CD4-positive, alpha-beta T cell treated with Interleukin-10 for 1 hour (primary cell): ENCODE measurements at places on chromosomes 1 and 21.

GRCh38 chr1:9265968-9266367 lies 26.7 kb upstream of the SPSB1 start:
- no peak for DNase-seq

DNA sequence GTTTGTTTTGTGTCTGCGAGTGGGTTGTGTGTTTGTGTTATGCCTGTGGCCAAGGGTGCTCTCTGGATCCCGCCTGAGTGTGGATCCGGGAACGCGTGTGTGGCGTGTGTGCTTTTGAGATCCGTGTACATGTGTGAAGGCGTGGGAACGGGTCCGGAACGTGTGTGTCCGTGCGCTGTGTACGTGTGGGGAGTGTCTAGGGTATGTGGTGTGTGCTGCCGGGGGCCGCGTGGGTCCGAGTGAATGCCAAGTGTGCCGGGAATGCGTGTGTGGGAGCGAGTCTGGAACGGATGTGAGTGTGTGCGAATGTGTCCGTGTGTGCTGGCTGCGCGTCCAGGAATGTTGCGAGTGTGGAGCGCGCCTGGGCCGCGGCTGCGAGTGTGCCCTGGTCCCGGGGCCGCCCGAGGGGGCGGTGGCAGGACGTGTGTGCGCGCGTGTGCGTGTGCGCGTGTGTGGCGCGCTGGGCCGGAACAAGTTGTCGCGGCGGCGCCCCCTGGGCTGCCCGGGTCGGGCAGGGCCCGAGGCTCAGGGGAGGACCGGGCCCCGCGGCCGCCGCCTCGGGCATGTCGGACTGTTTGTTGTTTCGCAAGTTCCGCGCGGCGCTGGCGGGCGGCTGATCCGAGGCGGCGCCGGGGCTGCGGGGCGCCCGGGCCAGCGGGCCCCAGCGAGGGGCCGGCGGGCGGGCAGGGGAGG lies 953 bp downstream of the PTPRU start:
- DNase-seq = peak; percentile 14

GRCh38 chr1:171883849-171884248 lies 42.6 kb downstream of the DNM3 start:
- no peak for DNase-seq

GRCh38 chr1:221487781-221488524 lies 253.9 kb downstream of the DUSP10 start:
- DNase-seq = no peak

DNA sequence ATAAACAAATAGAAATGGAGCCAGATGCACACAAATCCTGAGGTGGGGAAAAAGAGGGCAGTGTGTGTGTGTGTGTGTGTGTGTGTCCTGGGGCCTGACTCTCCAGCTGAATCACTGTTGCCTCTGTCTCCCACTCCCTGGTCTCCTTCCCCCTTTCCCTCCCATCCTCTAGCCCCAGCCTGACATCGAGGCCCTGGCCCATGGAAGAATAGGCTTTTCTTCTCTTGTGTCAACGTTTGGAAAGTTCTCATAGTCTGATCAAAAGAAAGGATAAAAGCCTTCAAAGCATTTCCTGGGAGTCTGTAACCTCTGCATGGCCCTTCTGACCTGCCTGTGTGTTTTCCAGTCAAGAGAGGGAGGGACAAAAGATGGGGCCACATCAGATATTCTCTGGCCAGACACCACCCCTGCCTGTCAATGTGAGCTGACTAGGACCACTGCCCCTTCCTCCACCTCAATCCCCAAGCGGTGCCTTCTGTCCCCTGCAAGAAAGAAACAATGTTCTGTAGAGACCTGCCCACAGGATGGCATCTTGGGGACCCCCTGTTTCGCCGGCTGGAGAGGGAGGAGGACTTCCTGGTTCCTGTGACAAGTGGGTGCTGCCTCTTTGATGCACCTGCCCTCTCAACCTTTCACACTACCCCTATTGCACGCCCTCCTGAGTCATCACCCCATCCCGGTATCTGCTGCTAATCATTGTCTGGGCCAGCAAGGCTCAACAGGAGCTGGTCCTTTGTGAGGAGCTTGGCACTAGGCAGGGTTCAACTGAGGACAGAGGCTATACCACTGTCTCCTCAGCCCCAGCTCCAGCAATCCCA lies 16.2 kb downstream of the KCNJ10 start:
- DNase-seq = no peak

- DNase-seq = no peak
Observed at GRCh38 chr21:36852864-36853263, 113.6 kb downstream of the HLCS start.

- no peak for DNase-seq
Observed at GRCh38 chr1:67879485-67879884, 46.2 kb upstream of the GNG12 start.

GRCh38 chr1:167438171-167439138 lies 79.9 kb downstream of the CD247 start:
- DNase-seq = no peak

- DNase-seq = no peak
Observed at GRCh38 chr1:57473448-57473847, 49.6 kb upstream of the DAB1 start.

GRCh38 chr1:86155051-86155806 lies 1.3 kb downstream of the COL24A1 start:
- DNase-seq = no peak

DNA sequence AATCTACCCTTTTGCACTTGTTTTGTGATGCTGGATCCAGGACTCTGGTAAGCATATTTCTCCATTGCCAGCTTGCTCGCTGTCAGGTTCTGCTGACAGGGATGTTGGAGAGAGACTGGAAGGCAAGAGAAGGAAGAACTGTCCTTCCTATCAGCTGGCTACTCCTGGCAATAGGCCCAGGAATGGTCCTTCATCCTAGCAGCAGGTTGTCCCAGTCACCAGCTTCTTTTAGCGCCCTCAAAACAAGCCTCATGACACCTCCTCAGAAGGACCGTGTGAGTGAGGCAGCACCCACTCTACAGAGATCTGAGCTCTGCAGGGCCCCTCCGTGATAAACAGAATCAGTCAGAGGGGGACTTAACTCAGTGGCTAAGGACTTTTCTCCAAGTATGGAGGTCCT lies 33.1 kb upstream of the SLAMF9 start:
- no peak for DNase-seq

- DNase-seq = no peak
Observed at GRCh38 chr1:77434967-77435366, 153.1 kb downstream of the AK5 start.

GRCh38 chr1:7780976-7781375 lies 3.1 kb upstream of the PER3 start:
- no peak for DNase-seq

- DNase-seq = no peak
Observed at GRCh38 chr1:21638531-21639341, 30.4 kb downstream of the RAP1GAP start.

- no peak for DNase-seq
Observed at GRCh38 chr1:5815211-5815610, 177.0 kb downstream of the NPHP4 start.

- DNase-seq = no peak
Observed at GRCh38 chr1:174005032-174005431, 17.1 kb downstream of the RC3H1 start.

DNA sequence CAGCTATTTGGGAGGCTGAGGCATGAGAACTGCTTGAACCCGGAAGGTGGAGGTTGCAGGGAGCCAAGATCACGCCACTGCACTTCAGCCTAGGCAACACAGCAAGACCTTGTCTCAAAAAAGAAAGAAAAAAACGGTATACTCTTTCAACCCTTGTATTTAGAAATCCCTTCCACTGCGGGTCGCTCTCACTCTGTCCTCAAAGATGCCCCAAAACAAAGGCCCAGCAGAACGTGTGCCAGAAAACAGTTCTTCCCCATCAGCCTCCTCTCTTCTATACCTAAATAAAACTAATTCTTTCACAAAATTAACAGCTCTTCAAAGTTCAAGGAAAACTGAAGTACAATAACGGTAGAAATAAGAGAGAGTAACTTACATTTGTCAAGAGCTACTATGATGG lies 13.2 kb downstream of the SETD4 start:
- DNase-seq = no peak

DNA sequence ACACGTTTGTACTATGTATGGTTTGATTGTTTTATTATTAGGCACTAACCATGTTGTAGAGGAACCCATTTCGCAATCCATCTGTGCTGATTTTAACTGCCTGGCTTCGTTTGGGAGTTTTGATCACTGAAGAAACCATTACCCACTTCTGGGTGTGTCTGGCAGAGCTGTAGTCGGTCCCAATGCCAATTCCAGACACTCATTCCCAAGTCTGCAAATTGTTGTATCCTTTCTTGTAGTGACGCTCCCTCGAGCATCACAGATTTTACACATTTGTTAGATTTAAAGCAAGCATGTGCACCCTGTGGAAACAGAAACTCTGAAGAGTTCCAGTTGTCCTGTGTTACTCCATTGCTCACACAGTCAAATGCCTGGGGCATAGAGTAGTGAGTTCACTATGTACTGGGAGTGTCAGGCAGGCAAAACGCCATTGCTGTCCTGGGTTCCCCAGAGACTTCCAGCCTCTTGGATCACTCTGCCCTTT lies 31.0 kb upstream of the EFCAB14 start:
- no peak for DNase-seq

- DNase-seq = no peak
Observed at GRCh38 chr1:72623299-72623708, 341.0 kb upstream of the NEGR1 start.

DNA sequence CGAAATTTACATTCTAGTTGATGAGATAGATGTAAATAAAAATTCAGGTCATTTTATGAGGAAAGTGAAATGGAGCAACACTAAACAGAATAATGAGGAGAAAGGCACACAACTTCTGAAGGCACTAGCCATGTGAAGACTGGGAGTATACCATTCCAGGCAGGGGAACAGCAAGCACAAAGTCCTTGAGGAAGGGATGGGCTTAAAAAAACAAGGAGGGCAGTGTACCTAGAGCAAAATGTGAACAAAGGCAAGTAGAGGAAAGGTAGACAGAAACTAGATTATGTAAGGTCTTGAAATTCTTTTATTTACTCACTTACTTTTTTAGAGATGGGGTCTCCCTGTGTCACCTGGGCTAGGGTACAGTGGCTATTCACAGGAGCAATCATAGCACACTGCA lies 54.1 kb upstream of the LRIG2 start:
- DNase-seq = no peak

DNA sequence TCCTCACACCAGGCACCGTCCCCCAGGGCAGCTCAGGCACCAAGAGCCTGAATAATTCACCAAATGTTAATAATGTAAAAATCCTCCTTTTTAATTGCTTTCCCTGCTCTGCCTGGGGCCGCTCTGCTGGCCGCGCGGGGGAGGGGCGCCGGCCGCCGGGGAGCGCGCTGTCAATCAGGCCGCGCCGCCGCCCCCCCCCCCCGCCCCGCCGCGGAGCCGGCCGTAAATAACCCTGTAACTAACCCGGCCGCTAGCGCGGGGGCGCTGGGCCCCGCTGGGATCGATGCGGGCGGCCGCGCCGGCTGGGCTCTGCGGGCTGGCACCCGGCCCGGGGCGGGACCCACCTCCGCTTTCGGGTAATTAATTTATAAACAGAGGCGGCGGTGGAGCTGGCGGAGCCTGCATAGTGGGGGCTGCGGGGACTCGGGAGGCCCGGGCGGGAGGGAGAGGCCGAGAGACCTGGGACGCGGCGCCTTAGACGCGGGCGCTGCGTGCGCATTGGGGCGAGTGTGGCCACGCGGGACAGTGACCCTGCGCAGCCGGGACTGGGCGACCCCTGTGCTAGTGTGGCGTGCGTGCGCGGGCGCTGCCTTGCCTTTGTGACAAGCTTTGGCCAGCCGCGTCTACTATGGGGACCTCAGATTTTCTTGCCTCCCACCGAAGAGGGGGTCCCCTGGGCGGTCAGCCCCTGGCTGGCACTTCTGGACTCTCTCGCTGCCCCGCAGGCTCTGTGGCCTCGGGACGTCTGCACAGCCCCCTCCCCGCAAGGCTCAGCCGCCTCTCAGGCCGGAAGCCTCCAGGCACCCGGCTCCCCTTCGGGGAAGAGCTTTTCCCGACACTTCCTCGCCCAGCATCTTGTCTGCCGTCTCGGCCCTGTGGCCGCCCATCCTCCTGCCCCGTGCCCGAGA lies 16.6 kb downstream of the SAMD11 start:
- DNase-seq = no peak

DNA sequence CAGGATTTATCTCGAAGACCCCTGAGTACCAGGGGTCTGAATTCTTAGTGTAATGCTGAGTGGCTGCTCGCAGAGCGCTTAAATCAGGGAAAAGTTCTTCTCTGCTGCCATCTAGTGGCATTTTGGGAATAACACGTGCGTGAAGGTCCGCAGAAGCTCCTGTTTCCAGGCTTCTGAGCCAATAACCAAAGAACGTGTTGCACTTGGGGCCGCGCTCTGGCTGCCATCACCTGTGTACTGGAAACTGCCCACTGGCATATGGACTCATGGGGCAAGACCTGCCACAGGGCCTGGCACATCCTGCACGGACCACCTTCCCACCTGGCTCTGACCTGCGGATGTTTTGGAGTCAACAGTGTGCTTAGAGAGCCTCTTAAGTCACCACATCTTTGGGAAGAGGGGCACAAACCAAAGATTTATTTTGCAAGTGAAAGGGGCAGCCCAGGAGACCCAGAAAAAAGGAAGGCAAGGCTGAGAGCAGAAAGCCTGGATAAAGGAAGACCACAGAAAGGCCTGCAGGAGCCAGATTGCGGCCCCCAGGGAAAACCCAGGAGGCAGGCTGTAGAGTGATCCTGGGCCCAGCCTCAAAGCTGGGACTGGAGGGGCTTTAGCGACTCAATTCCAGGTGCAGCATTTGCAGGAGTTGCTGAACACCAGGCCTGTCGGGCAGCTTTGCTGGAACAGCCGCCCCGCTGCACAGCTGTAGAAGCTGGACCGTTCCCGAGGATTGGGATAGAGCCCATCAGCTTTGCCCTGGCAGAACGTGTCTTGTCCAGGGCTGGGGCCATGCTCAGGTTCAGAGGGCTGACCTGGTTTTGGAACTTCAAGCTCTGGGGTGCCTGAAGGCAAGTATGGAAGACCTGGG lies 13.0 kb downstream of the CHIT1 start:
- peak; percentile 64 for DNase-seq

DNA sequence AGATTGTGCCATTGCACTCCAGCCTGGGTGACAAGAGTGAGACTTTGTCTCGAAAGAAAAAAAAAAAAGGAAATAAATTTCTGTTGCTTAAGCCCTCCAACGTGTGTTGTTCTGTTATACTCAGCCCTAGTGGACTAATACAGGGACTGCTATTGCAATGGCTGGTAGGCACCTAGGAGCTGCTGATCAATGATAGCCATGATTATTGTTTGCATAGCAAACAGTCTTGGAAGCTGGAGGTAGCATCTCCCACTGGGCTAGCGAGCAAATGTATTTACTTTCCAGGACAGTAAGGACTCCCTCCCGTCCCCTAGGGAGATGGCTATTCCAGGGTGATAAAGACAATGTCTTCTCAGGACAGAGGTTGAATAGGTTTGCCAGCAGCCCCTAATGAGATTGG lies 13.5 kb upstream of the TNFRSF8 start:
- no peak for DNase-seq
